Smooth muscle cell of the brain vasculature (primary cell): ENCODE measurements at places on chromosomes 13 and 19.

DNA sequence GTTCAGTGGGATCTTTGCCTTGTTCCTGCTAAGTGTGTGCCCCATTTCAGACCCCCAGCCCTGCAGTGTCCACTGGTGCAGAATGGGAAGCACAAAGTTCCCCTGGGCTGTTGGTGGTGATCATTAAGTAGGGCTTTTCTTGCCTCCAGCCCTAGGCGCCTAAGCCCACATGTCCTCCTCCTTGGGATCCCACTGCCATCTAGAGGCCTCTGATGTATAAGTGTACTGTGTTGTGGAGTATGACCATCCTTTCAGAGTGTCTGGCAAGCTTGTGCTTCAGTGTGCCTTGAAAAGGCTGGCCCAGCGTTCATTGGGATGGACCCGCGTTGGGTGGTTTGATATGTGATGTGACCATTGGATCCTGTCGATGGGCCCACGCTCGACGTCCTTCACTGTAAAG lies 71.2 kb downstream of the WASF3 start:
- DNase-seq: no peak

GRCh38 chr13:24887759-24888158 lies 123.8 kb downstream of the RNF17 start:
- no peak for DNase-seq

- DNase-seq: no peak
Measured at GRCh38 chr19:29665215-29665825, at the start of gene PLEKHF1. Gene PLEKHF1, plus strand, starts transcription at chr19:29665461. Its CDS starts 8,379 bp downstream, at chr19:29673840.

GRCh38 chr13:29081036-29081435 lies 260.9 kb downstream of the MTUS2 start:
- no peak for DNase-seq

- DNase-seq: no peak
Measured at GRCh38 chr19:30857966-30858490, 485.8 kb downstream of the ZNF536 start.

DNA sequence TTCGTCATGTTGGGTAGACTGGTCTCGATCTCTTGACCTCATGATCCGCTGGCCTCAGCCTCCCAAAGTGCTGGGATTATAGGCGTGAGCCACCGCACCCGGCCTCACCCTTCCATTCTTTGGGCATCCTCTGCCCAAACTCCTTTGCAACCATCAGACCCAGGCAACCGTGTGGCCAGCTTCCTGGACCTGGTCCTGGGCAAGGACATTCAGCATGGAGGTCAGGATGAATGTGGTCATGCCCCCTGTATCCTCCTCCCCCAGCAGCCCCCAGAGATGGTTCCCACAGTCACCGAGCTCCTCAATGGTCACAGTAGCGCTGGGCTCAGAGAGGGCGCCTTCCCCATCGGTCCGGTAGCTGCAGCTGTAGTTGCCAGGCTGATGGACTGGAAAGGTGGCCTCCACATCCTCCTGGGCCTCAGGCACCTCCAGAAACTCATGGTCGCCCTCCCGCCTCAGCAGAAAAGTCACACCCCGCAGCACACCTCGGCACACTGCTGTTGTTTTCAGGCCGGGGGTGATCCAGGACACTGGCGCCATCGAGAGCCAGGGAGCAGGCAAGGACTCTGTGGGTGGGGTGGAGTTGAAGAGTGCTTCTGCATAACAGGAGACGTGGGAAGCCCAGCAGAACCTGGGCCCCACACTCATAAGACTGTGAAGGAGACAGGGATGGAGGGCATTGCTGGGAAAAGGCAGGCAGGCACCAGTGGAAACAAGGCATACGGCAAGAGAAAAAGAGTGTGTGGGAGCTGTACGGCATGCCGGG lies 1.1 kb downstream of the A1BG start:
- no peak for DNase-seq
